ENCODE measurements at places on chromosomes 3 and 15.

- peaks cover 30% of the 10 kb centered on the region for H3K27me3 ChIP-seq
- H3K27ac ChIP-seq: no peak overlapping the region
- no peaks in the 10 kb centered on the region for H3K4me1 ChIP-seq
- H3K36me3 ChIP-seq: peaks cover 6% of the 10 kb centered on the region
- no peak for DNase-seq
These were observed 27.4 kb upstream of the FAM174B start for GRCh38 chr15:92682741-92683510.

- H3K4me3 ChIP-seq: peak overlapping the region; percentile 70
- no peaks in the 10 kb centered on the region for H3K27me3 ChIP-seq
- peaks cover 61% of the 10 kb centered on the region for H3K4me1 ChIP-seq
- no peak for DNase-seq
These were observed 42.8 kb downstream of the C2CD4B start for GRCh38 chr15:62122249-62122648.

DNA sequence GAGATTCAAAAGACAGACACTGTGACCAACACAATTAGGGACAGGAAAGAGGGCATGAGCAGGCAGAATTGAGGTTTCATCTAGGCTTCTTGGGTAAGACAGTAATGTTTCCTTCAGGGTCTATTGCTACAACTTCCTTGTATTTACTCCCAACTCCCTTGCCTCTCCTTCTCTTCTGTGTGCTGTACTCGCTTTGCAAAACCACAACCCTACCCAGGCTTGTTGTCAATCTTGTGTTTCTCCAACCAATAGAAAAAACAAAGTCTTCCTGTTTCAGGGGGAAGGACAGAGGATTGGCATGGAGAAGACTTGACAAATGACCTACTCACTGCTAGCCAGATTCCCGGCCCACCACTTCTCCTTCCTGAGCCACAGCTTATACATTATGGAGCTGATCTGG lies 36.3 kb upstream of the MASP1 start:
- H3K4me3 ChIP-seq: no peak overlapping the region
- no peaks in the 10 kb centered on the region for H3K4me1 ChIP-seq
- H3K27me3 ChIP-seq: peaks cover 5% of the 10 kb centered on the region
- H3K27ac ChIP-seq: no peak overlapping the region
- no peak for DNase-seq

DNA sequence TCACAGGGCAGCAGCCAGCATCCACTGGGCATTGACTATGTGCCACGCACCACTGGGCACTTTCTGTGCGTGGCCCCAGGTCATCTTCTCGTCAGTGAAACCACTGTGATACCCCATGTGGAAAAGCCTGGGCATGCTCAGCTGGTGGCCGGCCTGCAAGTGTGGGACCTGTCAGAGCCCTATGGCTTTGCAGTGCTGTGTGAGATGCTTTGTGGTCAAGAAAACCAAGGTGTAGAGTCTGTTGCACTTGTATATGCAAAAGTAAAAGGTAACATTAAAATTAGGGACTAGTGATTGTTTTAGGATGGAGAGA lies 69.5 kb downstream of the PGPEP1L start:
- peaks cover 3% of the 10 kb centered on the region for H3K36me3 ChIP-seq
- H3K27ac ChIP-seq: no peak overlapping the region
- H3K4me3 ChIP-seq: no peak overlapping the region
- H3K27me3 ChIP-seq: no peaks in the 10 kb centered on the region
- no peak for DNase-seq

GRCh38 chr15:33737687-33738601 lies 230.4 kb upstream of the CHRM5 start:
- no peaks in the 10 kb centered on the region for H3K36me3 ChIP-seq
- H3K27me3 ChIP-seq: peaks cover 5% of the 10 kb centered on the region
- no peak for DNase-seq
- H3K4me3 ChIP-seq: no peak overlapping the region
- H3K4me1 ChIP-seq: peaks cover 5% of the 10 kb centered on the region
- H3K27ac ChIP-seq: no peak overlapping the region

GRCh38 chr3:182803596-182803995 lies 10.3 kb downstream of the ATP11B start:
- H3K4me3 ChIP-seq: no peak overlapping the region
- no peaks in the 10 kb centered on the region for H3K27me3 ChIP-seq
- H3K4me1 ChIP-seq: peaks cover 48% of the 10 kb centered on the region
- DNase-seq: no peak
- H3K36me3 ChIP-seq: peaks cover 4% of the 10 kb centered on the region
- no peak overlapping the region for H3K27ac ChIP-seq

GRCh38 chr15:58682234-58682633 lies 67.3 kb downstream of the ADAM10 start:
- H3K4me1 ChIP-seq: peaks cover 20% of the 10 kb centered on the region
- DNase-seq: no peak
- H3K4me3 ChIP-seq: no peak overlapping the region
- H3K27ac ChIP-seq: no peak overlapping the region

DNA sequence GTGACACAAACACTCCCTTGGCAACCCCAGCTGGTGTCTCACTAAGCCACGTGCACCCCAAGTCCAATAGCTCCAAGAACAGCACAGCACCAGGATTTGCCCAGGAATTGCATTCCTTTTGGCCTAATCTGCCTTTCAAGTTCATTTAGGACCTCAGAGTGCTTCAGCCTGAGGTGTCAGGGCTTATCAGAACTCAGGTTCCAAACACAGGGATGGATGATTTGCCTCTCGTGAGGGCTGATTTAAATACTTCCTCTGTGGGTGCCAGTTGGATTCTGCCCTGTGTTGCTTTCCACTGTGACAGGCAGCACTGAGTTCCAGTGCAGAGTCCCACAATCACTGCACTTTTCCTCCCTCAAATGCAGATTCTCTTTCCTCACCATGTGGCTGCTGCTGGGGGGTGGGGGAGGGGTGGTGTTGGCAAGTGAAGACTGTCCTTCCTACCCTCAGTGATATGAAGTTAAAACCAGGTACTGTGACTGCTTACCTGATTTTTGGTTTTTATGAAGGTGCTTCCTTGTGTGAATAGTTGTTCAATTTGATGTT lies 204.3 kb upstream of the STAC start:
- H3K27me3 ChIP-seq: no peaks in the 10 kb centered on the region
- no peak for DNase-seq
- H3K4me3 ChIP-seq: no peak overlapping the region
- no peak overlapping the region for H3K27ac ChIP-seq

DNA sequence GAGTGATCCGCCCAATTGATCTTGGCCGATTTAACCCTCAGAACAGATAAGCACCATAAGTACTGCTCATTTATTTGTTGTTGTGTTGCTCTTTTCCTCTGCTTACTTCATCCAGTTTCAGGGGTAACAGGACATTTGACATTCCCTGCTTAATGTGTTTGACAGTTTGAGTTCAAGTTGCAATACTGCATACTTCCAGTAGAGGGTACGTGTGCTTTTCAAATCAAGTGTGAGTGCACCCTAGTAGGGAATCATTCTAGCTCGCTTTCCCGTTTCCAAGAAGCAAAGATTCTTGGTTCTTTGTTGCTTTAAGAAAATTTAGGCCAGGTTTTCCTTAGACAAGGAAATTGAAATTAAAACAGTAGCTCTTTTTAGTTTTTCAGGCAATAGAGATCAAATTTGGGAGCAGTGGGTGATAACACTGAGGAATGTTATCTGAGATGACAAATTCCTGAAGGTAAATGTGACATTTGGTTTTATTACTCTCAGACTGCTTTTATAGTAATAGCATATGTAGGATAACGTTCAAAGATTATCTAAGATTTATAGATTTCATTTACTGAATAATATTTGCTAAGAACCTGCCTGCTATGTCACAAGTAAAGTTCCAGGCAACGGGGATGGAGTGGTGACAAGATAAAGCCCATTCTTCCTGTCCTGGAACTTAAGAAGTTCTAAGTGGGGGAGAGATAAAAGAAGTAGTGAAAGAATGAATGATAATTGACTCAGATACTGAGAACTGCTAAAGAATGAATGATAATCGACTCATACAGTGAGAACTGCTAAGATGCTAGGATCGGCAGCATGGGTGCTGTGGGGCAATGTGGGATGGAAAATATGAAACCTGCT lies 73.3 kb downstream of the SYNPR start:
- H3K4me1 ChIP-seq: peaks cover 2% of the 10 kb centered on the region
- H3K4me3 ChIP-seq: no peak overlapping the region
- no peak overlapping the region for H3K27ac ChIP-seq
- no peak for DNase-seq

DNA sequence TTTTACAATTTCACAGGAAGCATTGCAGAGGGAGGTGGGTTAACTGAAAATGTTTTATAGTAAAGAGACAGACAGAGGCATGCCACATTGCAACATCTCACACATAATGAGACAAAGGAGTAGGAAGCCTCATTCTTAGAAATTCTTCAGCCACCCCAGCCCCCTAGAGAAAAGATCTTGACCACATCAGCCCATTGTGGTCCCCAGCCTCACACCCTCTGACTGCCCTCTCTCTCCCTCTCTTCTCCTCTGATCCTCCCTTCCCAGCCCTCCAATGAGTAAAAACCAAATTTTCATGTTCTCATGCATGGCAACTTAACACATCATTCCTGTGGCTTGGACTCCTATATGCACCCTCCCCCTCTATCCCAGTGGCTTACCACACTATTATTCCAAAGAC lies 174.1 kb downstream of the UACA start:
- peaks cover 2% of the 10 kb centered on the region for H3K36me3 ChIP-seq
- H3K27me3 ChIP-seq: peaks cover 32% of the 10 kb centered on the region
- H3K27ac ChIP-seq: no peak overlapping the region
- peaks cover 12% of the 10 kb centered on the region for H3K4me1 ChIP-seq

GRCh38 chr3:10380906-10381305 lies 60.0 kb upstream of the SEC13 start:
- no peak for DNase-seq
- H3K4me1 ChIP-seq: peaks cover 5% of the 10 kb centered on the region
- H3K36me3 ChIP-seq: peaks cover 5% of the 10 kb centered on the region
- H3K27me3 ChIP-seq: peaks cover 45% of the 10 kb centered on the region

GRCh38 chr3:173748105-173748504 lies 350.6 kb downstream of the NLGN1 start:
- H3K36me3 ChIP-seq: no peaks in the 10 kb centered on the region
- H3K4me3 ChIP-seq: no peak overlapping the region
- no peaks in the 10 kb centered on the region for H3K4me1 ChIP-seq
- no peak overlapping the region for H3K27ac ChIP-seq

DNA sequence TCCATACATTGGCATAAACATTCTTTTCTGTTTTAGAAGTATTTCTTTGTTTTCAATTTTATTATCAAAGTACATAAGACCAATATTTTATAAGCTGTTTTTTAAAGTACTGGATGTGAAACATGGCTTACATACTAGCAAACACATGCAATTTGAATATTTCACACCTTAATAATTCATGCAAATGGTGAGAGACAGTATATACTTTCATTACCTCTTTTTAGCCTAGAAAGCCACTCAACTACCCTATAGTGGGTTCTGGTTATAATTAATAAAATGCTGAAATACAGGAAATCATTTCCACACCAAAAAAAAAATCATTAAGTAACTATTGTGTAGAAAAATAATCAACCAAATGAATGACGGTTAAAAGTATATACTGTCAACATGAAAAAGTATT lies 38.5 kb upstream of the MELTF start:
- H3K4me1 ChIP-seq: peaks cover 7% of the 10 kb centered on the region
- H3K27ac ChIP-seq: no peak overlapping the region
- no peak overlapping the region for H3K4me3 ChIP-seq
- H3K27me3 ChIP-seq: no peaks in the 10 kb centered on the region
- H3K36me3 ChIP-seq: peaks cover 9% of the 10 kb centered on the region

- DNase-seq: no peak
- H3K36me3 ChIP-seq: peaks cover 9% of the 10 kb centered on the region
- no peak overlapping the region for H3K27ac ChIP-seq
- H3K4me3 ChIP-seq: no peak overlapping the region
These were observed 80.2 kb downstream of the SHQ1 start for GRCh38 chr3:72768006-72768441.

- peak overlapping the region; percentile 91 for H3K27ac ChIP-seq
- peak overlapping the region; percentile 21 for H3K4me3 ChIP-seq
- DNase-seq: no peak
- H3K27me3 ChIP-seq: no peaks in the 10 kb centered on the region
These were observed 7.8 kb downstream of the FBXL22 start for GRCh38 chr15:63605036-63605435.

- no peak overlapping the region for H3K4me3 ChIP-seq
- peaks cover 13% of the 10 kb centered on the region for H3K27me3 ChIP-seq
- DNase-seq: no peak
- H3K36me3 ChIP-seq: no peaks in the 10 kb centered on the region
- H3K27ac ChIP-seq: no peak overlapping the region
These were observed 126.4 kb downstream of the ADAMTS9 start for GRCh38 chr3:64561325-64561843.

GRCh38 chr15:77541421-77542181 lies 91.1 kb downstream of the LINGO1 start:
- peaks cover 12% of the 10 kb centered on the region for H3K4me1 ChIP-seq
- no peak for DNase-seq
- no peaks in the 10 kb centered on the region for H3K36me3 ChIP-seq
- H3K27ac ChIP-seq: no peak overlapping the region
- no peak overlapping the region for H3K4me3 ChIP-seq

- DNase-seq: no peak
- peaks cover 36% of the 10 kb centered on the region for H3K27me3 ChIP-seq
These were observed 8.6 kb upstream of the PPM1L start for GRCh38 chr3:160747422-160747821.

DNA sequence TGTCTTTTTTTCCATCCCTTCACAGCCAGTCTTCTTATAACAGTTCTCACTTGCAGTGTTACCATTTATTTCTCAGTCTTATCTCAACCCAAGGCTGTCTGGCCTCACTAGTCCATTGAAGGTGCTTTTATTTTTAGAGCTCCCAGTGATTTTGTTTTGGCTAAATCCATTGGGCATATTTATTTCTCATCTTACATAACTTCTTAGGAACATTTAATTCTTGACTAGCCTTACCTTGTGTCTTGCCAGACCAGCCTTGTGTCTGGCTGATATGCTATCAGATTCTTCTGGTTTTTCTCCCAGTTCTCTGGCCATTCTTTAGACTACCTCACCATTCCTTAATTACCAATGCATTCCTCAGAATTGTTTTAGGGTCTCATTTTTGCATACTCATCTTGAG lies 42.3 kb upstream of the TUSC7 start:
- no peaks in the 10 kb centered on the region for H3K4me1 ChIP-seq
- no peaks in the 10 kb centered on the region for H3K27me3 ChIP-seq
- H3K36me3 ChIP-seq: no peaks in the 10 kb centered on the region
- H3K4me3 ChIP-seq: no peak overlapping the region
- DNase-seq: no peak

DNA sequence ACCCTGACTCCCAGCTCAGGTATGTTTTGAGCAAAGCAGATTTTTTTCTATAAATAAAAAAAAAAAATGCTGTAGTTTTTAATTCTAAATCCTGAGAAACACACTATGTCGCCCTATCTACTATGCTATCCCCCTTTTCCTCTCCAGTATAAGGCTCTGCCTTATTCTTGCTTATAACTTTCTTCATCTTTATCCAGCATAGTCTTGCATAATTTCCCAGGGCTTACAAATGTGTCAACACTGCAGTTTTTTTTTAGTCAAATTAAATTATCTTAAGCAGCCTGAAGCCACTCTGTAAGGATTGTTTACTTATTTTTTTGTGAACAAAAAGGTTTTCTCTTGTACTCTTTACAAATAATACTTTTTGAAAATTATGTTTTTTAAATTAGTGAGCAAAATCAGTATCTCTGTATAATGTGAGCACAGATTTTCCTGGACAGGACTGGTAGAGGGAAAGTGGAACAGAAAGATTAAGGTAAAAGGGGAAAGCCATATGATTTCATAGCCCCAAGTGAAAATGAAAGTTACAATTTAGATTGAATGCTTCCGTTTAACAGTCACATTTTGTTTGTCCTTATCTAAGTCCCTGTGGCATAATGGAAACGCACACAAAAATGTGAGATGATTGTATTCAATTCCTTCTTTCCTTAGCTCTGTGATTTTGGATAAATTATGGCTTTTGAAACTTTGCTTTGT lies 5.6 kb upstream of the PYDC2 start:
- no peak overlapping the region for H3K4me3 ChIP-seq
- no peaks in the 10 kb centered on the region for H3K27me3 ChIP-seq
- H3K36me3 ChIP-seq: no peaks in the 10 kb centered on the region
- no peak overlapping the region for H3K27ac ChIP-seq

Measured in T-helper 17 cell (primary cell).